ENCODE measurements at places on chromosomes 4 and X.

DNA sequence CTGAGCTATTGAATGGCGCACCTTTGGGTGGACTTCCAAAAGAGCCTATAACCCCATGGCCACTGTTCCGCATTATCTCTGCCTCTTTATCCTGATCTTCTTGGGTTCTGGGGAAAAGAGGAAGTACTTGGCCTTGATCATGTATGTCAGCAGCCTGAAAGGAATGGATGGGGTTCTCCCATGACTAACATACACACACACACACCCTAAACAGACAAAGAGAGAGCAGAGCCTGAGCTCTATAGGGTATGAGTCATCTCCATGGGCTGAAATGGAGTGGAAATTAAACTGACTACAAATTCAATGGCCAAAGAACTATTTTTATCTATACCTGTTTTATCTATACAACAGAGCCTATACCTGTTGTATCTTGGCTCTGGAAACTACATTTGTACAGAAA lies 141.5 kb upstream of the MTMR8 start:
- DNase-seq, result no peak

DNA sequence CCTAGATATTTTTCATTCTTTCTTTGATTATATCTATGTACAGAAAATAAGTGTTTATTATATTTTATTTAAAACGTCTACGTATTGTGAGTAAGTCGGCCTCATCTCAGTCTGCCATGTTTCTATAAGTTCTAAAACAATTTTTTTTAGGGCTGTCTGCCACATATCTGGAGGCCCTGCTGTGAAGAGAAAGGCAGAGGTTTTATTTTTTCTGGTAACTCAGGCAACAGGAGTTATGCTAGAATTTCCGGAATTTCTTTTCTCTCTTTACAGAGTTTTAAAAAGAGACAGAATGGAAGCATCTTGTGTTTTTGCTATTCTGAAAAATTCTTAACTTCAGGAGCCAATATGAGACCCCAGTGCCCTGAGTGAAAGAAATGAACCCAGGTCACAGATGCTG lies 1124.0 kb upstream of the TENM3 start:
- no peak for DNase-seq

DNA sequence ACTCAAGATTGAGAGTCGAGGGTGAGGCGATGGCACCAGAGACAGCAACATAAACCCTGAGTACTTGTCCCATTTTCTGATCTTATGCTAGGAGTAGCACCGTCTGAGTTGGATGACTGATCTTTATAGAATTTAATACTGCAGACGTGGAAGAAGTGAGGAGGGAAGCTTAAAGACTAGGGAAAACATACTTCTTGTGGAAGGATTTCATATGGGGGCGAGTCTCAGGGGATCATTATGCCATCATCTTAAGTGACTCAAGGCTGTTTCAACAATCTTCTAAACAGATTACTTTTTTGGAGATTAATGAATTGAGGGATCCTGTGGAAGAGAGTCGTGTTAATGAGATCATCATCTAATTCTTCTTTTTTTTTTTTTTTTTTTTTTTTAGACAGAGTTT lies 17.2 kb upstream of the FAT1 start:
- no peak for DNase-seq

- DNase-seq, result no peak
These were observed 646 bp upstream of the SLC7A11 start for GRCh38 chr4:138242834-138243156.

DNA sequence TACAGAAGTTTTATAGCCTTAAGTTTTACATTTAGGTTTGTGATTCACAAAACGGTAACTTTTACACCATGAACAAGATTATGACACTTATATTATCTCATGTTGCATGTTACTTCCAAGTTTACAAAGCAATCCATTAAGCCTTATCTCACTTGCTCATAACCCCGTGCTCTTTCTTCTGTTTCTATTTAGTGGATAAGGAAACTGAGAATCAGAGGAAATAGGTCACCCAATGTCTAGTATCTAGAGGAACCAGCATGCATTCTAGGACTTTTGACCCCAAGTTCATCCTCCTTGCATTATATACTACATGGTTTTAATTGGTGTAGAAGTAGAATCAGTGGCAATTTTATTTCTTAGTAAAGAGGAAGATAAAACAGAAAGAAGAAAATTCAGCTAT lies 67.0 kb upstream of the ANXA3 start:
- no peak for DNase-seq

DNA sequence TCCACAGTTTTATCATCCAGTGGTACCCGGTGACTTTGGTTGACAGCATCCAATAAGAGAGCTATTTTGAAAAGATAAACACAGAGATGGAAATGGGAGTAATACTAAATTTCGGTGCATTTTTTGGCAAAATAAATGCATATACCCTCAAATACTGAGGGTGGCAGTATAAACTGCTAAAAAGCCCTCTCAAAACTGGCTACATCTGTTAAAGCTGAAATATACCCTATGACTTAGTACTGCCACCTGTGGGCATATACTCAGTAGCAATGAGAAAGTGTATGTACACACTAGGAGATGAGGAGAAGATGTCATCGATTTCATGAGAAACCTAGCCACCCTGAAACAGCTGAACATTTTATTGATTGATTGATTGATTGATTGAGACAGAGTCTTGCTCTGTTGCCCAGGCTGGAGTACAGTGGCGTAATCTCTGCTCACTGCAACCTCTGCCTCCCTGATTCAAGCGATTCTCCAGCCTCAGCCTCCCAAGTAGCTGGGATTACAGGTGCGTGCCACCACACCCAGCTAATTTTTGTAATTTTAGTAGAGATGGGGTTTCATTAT lies 12.2 kb upstream of the TMEM128 start:
- no peak for DNase-seq

- DNase-seq, result no peak
These were observed 95.3 kb upstream of the ITM2A start for GRCh38 chrX:79462458-79462857.

DNA sequence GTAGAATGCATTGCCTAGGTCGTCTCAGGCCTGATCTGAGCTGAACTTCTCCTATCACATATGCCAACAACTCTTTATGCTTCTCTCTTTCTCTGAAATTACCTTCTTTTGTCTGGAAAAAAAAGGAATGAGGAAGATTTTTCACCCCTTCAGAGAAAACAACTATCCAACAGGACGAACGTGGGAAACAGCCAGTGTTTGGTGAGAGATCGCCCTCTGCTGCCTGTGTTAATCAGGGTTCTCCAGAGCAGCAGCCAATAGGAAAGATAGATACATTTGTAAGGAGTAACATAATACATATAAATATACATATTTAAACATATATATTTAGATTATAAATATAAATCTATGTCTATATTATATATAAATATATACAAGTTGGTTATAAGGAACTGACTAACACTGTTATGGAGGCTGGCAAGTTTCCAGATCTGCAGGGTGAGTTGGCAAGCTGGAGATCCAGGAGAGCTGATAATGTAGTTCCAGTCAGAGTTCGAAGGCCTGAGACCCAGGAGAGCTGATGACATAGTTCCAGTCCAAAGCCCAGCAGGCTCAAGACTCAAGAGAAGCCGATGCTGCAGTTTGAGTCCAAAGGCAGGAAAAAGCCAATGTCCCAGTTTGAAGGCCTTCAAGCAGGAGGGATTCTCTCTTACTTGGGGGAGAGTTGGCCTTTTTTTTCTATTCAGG lies 13.3 kb downstream of the CETN2 start:
- DNase-seq, result no peak

- DNase-seq, result no peak
These were observed 51.6 kb downstream of the ATP8A1 start for GRCh38 chr4:42605264-42605663.

GRCh38 chrX:133840415-133840814 lies 145.0 kb downstream of the GPC3 start:
- DNase-seq, result no peak

DNA sequence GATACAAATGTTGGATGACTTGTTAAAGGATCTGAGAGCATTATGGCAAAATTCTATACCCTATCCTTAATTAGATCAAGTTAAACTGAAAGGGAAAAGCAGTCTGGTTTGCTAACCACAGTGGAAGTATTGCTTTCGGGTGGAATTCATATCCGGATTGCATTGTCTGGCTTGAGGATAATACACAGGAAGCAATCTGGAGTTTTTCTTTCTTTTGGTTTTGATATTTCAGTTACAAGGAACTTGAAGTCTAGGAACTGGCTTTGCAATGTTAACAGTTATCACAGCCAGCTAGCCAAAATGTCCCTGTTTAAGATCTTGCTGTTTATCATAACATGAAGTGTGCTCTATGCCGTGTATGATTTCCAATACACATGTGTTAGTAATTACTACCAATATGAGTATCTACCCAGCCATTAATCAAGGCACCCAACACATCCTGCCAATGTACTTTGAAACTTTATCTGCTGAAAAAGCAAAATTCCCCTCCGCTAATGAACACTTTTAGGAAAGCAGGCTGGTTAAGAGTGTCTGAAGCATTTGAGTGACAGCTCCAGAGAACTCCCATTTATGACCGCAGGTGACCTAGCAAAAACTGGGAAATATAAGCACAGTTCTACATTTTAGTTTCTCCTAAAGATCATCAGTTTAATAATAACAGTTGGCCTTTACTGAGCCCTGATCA lies 146.4 kb downstream of the PALLD start:
- DNase-seq, result no peak

DNA sequence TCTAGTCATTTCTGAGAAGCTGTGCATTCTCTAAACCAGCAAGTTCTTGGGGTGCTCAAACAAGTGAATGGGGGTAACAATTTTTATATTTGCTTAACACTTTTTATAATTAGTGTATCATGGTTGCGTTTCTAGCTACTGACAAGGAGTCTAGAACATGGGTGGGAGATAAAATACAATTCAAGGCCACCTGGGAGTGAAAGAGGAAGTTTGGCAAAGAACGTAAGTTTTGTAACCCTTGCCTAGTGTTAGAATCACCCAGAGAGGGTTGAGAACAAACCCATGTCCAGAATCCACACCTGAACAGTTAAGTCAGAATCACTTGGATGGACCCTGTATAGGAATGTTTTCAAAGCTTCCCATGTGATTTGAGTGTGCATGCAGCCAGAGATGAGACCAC lies 92.7 kb downstream of the AFF2 start:
- DNase-seq, result no peak

DNA sequence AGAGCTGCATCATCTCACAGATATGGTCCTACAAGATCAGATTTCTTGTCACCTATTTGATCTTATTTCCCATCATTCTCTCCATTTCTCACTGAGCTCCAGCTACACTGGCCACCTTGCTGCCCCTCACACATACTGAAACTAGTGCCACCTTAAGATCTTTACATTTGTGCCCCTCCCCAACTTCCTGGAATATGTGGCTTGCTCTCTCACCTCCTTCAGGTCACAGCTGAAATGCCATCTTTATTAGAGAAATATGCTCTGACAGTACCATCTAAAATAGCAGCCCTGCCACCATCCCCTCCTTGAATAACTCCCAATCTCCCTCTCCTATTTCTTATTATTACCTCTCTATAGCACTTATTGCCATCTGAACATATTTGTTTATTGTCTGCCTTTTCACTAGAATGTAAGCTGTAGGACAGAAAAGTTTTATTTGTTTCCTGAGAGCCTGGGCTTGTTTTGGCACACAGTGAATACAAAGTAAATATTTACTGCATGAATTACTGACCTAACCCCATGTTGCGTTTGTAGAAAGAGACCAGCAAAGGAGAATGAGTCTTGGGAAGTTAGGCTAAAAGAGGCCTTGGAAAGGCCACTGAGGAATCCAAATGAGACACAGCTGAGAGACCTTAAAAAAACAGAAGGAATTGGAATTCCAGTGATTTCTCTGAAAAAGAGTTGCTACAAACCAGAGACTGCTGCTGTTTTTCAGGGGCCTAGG lies 22.7 kb downstream of the DYNLT3 start:
- DNase-seq, result no peak

DNA sequence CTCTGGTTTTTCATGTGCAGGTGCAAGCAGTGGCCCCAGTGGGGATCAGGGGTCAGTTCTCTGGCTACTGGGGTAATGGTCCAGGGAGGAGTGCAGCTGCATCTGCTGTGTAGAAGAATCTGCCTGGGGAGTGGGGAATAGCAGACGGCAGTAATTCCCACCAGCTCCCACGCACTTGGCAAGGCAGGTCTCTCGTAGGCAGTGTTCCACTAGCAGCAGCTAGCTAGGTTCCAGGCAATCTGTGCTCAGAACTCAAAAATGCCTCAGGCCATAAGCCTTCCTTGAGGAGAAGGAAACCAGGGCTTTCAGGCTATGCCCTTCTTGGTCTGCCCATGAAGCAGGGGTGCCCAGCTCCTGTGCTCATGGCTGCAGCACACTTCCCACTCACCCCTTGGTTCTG lies 38.8 kb downstream of the DCLK2 start:
- DNase-seq, result no peak

GRCh38 chrX:13468096-13468495 lies 101.3 kb upstream of the EGFL6 start:
- no peak for DNase-seq

DNA sequence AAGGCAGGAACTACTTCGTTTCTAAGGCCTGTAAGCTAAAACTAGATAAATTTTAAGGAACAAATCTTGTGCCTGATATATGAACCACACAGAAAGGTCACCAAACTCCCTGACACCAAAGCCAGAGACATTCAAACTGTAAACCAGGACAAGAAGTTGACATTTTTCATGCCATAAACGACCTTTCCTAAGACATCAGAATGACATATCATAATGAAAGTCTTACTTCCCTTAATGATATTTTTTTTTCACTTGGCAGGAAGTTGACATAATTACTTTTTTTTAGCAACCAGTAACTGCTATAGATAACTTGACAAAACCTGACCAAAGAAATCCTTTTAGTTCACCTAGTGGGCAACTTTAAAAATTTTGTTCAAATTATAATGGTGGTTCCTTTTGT lies 231.5 kb upstream of the AGTR2 start:
- DNase-seq, result no peak

DNA sequence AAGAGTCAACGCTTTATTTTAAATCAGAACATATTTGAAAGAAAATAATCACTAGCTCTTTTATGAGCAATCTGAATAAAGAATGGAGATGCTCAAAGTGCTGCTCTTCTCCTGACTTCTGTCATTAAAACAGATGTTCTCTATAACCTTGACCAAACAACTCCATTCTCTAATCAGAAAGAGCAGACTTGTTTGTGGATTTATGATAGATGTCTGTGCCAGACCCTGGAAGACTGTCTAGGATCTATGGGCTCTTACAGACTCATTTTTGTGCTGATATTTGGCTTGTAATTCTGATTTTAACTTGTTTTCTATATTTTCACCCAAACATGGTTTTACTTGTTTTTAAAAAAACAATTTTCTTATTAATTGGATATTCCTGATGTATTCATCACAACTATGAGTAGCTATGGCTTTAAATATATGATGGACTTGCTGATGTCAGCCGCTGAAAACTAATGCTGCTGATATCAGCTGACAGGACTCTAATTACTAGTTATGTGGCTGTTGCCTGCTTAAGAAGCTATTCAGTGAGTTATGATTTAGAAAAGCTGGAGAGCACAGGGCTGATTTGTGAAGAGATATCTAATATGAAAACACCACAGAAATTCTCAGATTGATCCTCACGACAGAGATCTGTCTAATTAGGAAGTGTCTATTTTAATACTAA lies 31.6 kb upstream of the MAML3 start:
- no peak for DNase-seq

GRCh38 chr4:110170861-110171260 lies 27.6 kb downstream of the ELOVL6 start:
- DNase-seq, result no peak

- no peak for DNase-seq
These were observed 188.8 kb upstream of the BMP3 start for GRCh38 chr4:80841587-80842281.
